GM12864 (cell line): ENCODE measurements at places on chromosomes 2 and 18.

GRCh38 chr2:37549598-37549997 is 121.8 kb downstream of the CDC42EP3 start:
- DNase-seq: no peak

- no peak for DNase-seq
These were observed 58.7 kb downstream of the FASTKD2 start for GRCh38 chr2:206824087-206824618.

DNA sequence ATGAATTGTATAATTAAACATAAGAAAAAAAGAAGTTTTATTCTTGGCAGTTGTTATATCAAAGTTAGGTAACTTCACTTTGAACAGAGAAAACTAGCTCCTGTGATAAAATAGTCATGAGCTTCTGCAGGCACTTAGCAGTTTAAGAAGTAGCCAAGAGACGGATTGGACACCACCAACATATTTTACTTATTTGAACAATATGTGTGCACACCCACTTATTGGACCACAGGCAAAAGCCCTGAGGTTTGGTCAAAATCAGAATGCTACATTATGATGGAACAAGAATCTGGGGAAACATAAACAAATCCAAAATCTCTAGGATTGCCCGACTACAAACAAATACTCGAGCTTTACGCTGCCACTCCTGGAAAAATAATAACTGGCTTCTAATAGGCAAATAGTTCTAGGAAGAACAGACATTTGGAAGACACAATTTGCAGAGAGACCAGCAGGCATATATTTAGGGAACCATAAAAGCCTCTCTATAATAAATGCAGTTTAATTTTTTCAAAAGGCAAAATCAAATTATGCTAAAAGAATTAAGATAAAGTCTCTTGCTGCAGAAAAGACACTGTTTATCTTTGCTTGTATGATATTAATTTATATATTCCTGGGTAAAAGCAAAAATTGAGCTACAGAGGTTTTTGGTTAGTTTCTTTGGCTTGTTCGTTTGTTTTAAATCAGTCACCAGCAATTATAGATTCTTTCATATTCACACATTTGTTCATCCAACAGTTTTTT is 117.9 kb downstream of the CDC42EP3 start:
- DNase-seq: no peak

DNA sequence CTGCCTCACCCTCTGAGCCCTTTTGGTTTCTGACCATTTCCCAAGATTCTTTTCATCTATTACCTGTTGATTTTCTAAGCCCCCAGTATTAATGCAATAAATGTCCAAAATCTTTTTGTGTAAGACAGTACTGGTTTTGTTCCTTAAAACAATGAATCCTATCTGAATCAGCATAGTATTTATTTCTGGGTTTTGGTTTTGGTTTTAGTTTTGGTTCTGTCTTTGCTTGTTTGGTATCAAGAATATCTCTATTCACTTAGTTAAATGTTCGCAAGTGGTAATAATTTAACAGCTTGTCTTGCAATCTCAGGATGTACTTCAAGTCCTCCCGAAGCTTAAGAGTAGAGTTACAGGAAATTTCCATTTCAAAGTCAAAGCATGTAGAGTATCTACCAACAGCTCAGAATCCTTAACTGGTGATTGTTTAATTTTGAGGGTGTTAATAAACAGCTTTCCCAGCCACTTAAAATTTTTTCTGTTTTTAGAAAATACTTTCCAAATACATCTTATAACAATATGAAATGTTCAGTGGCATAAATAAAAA is 67.7 kb upstream of the NEDD4L start:
- DNase-seq: no peak

DNA sequence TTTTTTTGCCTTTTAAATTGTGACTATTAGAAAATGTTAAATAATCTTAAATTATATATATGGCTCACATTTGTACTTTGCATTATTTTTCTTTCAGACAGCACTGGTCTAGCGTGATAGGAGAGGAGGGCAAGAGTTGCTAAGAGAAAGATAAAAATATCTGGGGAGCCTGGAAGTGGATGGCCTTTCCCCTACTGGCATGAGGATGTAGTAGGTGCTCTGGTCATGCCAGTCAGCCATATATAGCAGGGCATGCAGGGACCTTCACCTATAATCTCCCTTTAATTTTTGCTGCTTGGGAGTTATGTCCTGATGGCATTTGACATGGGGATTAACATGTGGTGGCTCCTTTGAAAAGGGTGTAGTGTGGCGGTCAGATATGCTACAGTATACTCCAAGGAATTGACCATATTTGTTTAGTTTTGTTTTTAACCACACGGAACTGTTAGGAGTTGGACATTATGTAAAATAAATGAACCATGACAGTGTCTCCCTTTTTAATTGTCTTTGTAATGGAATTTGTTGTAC is 144.7 kb downstream of the BABAM2 start:
- DNase-seq: no peak

DNA sequence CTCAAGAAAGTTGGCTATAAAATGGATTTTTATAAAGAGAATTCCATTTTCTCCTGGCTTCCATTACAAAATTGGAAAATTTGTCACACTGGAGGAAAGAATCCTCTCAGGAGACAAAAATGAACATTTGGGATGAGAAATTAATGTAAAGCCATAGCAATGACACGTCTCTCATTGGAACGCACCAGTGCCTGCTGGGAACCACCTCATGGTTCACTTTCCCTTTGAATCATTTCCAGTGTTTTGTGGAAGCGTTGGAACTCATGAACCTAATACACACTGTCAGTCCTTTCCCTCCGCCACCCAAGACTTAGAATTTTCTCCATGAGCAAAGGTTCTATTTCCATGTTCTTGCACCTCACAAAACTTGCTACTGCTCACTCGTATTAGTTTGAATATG is 21.0 kb upstream of the NRP2 start:
- DNase-seq: no peak

DNA sequence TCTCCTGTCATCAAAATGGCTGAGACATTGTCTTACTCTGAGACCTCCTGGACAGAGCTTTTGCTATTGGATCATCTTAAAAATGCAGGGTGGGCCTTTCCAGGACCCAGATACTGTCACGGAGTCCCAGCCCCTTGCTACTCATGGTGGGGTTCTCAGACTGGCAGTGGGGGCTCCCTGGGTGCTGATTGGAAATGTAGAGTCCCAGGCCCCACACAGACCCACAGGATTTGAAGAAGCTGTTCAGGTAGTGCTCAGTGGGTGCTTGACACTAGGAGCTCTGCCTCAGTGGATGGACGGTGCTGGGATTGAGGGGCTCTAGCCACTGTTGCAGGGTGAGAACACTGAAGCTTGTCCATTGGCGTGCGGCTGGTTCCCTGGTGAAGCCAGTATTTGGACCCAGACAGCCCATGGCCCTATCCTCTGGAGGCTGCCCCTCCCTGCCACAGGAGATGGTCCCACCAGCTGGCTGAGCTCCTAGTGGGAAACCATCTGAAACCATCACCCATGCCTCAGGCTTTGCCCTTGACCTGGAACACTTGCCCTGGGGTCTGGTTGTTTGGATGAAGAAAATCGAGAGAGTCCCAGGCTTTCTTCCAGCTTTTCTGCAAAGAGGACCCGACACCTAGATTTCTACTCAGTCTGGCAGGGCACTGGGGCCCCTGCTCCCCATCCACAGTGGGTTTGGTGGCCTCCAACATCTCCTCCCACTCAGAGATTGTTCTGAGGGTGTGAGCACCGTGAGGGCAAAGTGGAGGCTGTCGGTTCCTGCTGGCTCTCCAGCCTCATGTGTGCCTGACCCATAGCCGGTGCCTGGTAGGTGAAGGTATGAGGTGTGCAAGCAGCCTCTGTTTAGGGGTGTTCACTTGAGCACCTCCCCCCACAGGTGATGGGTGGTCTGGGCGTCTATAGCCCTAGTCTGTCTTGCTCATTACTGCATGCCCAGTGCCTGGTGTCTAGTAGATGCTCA is 30.1 kb downstream of the MROH2A start:
- DNase-seq: no peak

- peak; percentile 31 for DNase-seq
These were observed 532.1 kb downstream of the SOX11 start for GRCh38 chr2:6224267-6224666.

DNA sequence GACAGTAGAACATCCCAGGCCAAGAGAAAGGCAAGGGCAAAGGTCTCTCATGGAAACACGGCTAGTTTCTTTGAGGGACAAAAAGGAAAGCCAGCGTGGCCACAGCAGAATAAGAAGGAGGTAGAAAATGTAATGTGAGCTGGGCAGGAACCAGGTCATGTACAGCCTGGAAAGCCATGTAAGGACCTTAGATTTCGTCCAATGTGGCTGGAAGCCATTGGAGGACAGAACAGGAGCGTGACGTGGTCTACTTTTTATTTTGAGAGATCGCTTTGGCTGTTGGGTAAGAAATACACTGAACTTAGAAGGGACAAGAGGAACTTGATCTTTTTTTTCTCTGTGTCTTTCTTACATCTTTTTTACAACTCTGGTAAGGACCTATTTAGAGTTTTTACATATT is 57.8 kb upstream of the ANKRD44 start:
- no peak for DNase-seq

- no peak for DNase-seq
These were observed 1.8 kb downstream of the IL18RAP start for GRCh38 chr2:102424754-102425153.

DNA sequence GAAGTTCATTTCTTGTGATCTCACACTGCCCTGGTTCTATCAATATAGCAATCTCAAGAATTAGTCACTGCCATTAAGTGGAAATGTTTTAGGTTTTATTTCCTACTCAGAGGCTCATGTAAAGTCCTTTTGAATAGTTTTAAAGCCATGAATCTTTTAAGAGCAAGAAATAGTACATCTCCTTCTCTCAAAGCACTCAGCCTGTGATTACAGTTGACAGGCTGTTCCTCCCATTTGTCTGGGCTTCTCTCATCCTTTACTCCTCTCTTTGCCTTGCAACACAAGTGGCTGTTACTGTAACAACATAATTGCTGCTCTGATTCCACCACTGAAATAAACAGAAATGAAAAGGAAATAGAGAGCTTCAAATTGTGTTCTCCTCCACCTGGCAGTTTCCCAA is 18.4 kb downstream of the GRP start:
- DNase-seq: no peak

- DNase-seq: peak; percentile 37
These were observed 22.9 kb downstream of the ZNF532 start for GRCh38 chr18:58887613-58887963.

- no peak for DNase-seq
These were observed 813 bp upstream of the MEIS1 start for GRCh38 chr2:66433945-66434678.

GRCh38 chr18:75496151-75496550 is 68.6 kb upstream of the SMIM21 start:
- DNase-seq: no peak

GRCh38 chr2:147867050-147867449 is 22.2 kb downstream of the ACVR2A start:
- no peak for DNase-seq

- DNase-seq: no peak
These were observed 76.6 kb upstream of the DDX18 start for GRCh38 chr2:117737846-117738245.

GRCh38 chr2:17610521-17610920 is 70.0 kb downstream of the VSNL1 start:
- no peak for DNase-seq

DNA sequence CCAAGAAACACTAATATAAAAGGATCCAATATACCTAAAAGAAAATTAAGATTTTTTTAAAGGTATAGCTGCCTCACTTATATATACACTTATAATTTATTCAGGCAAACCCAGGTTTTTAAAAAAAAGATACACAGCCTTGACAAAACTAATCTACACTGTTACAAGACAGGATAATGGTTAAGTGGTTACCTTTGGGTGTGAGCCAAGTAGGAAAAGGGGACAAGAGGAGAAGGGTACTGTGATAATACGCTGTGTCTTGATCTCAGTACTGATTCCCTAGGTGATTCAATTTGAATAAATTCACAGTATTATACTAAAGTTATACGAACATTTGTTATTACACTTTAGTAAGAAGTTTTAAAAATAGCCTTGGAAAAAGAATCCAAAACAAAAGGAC is 30.6 kb downstream of the KLHL41 start:
- DNase-seq: no peak

DNA sequence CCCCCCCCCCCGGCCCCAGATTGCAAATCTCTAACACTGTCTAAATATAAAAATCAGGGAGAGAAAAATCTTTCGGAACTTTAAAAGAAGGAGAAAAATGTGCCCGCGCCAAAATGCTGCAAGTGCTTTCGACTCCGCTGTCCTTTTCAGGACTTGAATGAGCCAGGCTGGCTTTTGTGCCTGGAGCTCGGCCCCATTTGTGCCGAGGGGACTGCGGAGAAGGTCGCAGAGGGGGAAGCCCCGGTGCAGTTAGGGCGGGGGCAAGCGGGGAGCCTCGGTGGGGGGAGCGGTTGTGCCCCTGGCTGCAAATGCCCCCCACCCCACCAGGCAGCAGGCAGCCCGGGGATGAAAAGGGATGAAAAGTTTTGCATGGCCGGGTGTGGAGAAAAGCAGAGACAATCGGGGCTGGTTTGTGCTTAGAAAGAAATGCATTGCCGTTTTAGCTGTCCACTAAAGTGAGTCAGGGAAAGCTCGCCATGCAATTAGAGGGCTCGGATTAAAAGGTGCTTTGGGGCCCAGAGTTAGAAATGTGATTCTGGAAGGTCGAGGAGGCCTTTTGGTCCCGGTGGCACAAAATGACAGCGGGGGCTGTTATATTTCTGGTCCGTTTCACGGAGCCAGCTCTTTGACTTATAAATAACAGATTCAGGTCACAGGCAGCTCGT is 1.6 kb downstream of the INHBB start:
- no peak for DNase-seq

- no peak for DNase-seq
These were observed 105.3 kb upstream of the FAM98A start for GRCh38 chr2:33704406-33704855.

DNA sequence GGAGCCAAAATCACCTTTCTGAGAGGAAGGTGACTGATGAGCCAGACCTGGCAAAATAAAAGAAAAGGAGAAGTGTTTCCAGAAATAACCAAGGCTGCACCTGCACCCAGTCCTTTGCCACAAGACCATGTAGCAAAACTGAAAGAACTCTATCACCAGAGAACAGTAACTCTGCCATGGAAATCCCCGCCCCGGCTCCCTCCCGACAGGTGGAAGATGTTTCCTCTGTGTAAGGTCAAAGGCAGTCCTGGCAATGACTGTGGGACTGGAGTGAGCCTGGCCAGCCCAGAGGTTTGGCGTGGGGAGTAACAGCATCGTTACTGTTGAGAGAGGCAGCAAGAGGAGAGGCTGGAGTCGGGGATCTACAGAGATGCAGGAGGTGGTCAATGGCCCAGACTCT is 42.3 kb downstream of the SPRED2 start:
- DNase-seq: peak; percentile 74

DNA sequence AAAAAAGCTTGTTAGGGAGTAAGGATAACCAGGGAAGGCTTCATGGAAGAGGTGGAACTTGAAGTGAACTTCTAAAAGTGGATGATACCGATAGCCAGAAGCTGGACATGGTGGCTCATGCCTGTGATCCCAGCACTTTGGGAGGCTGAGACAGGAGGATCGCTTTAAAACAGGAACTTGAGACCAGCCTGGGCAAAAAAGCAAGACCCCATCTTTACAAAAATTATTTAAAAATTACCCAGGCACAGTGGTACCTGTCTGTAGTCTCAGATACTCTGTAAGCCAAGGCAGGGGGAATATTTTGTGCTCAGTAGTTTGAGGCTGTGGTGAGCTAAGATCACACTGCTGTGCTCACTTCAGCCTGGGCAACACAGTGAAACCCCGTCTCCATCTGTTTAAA is 10.2 kb downstream of the PAPOLG start:
- no peak for DNase-seq

GRCh38 chr2:127358044-127358443 is 29.7 kb downstream of the MAP3K2 start:
- DNase-seq: no peak
